ENCODE measurements at places on chromosomes 7 and 10.

GRCh38 chr7:95897557-95898251 lies 125.3 kb downstream of the DYNC1I1 start:
- DNase-seq = peak; percentile 61

DNA sequence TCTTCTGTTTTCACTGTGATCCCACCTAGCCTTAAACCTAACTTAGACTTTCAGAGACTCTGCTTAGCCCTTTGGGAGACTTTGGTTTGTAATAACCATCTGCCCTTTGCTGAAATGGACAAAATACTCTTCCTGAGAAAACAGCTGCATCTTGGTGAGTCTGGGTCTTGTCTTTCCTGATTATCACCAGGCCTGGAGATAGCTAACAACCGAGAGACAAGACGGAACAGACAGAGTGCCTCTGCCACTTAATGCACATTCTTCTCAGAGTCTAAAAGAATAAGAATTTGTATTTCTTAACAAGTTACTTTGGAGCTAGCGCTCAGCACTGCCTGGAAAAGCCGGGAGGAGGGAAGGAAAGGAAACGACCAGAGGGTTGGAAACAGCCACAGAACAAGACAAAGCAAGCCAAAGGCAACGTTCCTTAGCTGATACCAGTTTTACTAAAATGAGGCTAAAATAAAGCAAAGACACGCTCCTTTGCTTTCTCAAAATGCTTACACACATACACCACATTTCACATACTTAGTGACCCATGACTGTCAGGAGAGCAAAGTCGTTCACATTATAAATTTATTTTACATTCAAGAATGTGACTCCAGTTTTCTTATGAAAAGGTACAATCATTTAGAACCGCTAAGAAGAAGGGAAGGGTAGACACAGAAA lies 70.3 kb upstream of the DGKI start:
- no peak for DNase-seq

GRCh38 chr10:3077940-3078630 lies 10.7 kb downstream of the PFKP start:
- no peak for DNase-seq

- DNase-seq = no peak
Observed at GRCh38 chr10:5906651-5907050, 16.6 kb downstream of the FBH1 start.

GRCh38 chr7:127337581-127337980 lies 54.9 kb downstream of the ZNF800 start:
- DNase-seq = no peak

DNA sequence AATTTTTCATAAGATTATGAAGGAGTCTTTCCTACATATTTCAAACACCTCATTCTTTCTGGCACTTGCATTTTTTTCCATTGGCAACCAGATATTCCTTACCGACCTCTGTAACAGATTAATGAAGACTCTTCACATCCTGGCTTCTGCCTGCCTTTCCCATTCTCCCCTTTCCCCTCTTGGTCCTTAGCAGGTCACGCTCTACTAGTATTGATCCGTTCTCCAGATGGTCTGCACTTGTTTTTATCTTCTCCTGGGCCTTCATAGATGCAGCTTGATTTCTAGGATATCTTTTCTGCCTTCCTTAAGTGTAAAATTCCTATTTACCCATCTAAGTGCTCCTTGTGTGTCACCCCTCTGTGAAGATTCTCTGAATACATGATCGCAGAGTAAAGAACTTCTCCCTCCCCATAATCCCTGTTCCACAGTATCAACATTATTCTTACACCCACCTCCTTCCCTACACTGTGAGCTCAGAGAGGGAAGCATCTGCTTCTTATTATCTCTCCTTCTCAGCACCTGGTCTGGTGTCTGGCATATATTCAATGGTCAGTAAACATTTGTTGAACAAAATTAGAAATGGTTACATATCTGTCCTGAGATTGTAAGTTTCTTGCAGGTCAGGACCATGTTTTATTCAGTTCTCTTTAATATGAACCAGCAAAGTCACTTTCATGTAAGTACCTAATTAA lies 654.2 kb downstream of the REEP3 start:
- no peak for DNase-seq

DNA sequence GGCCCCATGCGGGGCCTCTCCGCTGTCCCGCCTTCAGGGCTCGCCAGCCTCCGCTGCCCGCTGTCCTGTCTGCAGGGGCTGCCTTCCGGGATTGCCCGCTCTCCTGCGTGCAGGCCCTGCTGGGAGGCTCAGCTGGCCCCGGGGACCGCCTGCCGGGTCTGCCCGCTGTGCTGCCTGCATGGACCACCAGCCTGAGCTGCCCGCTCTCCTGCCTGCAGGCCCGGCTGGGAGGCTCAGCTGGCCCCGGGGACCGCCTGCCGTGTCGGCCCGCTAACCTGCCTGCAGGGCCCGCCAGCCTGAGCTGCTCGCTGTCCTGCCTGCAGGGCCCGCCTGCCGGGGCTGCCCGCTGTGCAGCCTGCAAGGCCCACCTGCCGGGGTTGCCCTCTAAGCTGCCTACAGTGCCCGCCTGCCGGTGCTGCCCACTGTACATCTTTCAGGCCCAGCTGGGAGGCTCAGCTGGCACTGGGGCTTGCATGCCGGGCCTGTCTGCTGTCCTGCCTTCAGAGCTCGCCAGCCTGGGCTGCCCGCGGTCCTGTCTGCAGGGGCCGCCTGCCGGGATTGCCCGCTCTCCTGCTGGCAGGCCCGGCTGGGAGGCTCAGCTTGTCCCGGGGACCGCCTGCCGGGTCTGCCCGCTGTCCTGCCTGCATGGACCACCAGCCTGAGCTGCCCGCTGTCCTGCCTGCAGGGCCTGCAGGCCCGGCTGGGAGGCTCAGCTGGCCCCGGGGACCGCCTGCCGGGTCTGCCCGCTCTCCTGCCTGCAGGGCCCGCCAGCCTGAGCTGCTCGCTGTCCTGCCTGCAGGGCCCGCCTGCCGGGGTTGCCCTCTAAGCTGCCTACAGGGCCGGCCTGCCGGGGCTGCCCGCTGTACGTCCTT lies 165.1 kb downstream of the GLRX3 start:
- peak; percentile 32 for DNase-seq

DNA sequence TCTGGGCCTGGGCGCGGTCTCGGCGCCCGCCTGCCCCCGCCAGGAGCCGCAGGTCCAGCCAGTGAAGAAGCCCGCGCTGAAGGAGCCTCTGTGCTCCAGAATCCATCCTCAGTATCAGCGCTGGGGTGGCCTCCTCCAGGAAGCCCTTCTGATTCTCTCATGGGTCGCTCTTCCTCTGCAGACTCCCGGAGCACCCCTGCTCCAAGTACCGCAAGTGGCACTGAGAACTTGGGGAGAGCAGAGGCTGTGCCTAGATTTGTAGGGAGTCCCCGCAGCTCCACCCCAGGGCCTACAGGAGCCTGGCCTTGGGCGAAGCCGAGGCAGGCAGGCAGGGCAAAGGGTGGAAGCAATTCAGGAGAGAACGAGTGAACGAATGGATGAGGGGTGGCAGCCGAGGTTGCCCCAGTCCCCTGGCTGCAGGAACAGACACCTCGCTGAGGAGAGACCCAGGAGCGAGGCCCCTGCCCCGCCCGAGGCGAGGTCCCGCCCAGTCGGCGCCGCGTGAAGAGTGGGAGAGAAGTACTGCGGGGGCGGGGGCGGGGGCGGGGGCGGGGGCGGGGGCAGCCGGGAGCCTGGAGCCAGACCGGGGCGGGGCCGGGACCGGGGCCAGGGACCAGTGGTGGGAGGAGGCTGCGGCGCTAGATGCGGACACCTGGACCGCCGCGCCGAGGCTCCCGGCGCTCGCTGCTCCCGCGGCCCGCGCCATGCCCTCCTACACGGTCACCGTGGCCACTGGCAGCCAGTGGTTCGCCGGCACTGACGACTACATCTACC lies at the start of gene ALOX5:
ALOX5 (plus strand) TSS at position 641 of the 774 bp plus-strand sequence; CDS start at position 705, 64 bp downstream.
- DNase-seq = peak; percentile 93

GRCh38 chr7:123666492-123666891 lies 10.8 kb downstream of the LMOD2 start:
- no peak for DNase-seq

Measured in DMS53 (cell line).